ENCODE measurements at places on chromosomes 5 and 9. TPM values are rescaled to one million over a fixed set of nuclear protein-coding genes. Genes with fewer than 3 reads are reported as not detected.

Gene SAXO1
- not detected for total RNA-seq

Gene FIBCD1
- under 0.01 TPM for total RNA-seq

Gene PPP3R2
- total RNA-seq: not detected

Gene CEL
- 0.13 TPM for total RNA-seq

Gene PPP1R26
- total RNA-seq: 11.3 TPM

Gene CSF2
- total RNA-seq: 0.13 TPM

Gene KCNN2
- total RNA-seq: 3.4 TPM

Gene CLIC3
- not detected for total RNA-seq

Gene RLN1
- 0.13 TPM for total RNA-seq

Gene IL5
- total RNA-seq: not detected

Gene CDH9
- not detected for total RNA-seq

Gene TMEM252
- total RNA-seq: not detected

Gene TEX48
- total RNA-seq: not detected

Gene ECM2
- total RNA-seq: not detected

Gene ORM1
- not detected for total RNA-seq

Gene CDKN2B-AS1
- 0.76 TPM for total RNA-seq

Gene PLPP7
- total RNA-seq: 2.3 TPM

Gene TCERG1
- total RNA-seq: 18.2 TPM

Data from dermis microvascular lymphatic vessel endothelial cell (primary cell).